ENCODE measurements at places on chromosomes 6 and 20.

DNA sequence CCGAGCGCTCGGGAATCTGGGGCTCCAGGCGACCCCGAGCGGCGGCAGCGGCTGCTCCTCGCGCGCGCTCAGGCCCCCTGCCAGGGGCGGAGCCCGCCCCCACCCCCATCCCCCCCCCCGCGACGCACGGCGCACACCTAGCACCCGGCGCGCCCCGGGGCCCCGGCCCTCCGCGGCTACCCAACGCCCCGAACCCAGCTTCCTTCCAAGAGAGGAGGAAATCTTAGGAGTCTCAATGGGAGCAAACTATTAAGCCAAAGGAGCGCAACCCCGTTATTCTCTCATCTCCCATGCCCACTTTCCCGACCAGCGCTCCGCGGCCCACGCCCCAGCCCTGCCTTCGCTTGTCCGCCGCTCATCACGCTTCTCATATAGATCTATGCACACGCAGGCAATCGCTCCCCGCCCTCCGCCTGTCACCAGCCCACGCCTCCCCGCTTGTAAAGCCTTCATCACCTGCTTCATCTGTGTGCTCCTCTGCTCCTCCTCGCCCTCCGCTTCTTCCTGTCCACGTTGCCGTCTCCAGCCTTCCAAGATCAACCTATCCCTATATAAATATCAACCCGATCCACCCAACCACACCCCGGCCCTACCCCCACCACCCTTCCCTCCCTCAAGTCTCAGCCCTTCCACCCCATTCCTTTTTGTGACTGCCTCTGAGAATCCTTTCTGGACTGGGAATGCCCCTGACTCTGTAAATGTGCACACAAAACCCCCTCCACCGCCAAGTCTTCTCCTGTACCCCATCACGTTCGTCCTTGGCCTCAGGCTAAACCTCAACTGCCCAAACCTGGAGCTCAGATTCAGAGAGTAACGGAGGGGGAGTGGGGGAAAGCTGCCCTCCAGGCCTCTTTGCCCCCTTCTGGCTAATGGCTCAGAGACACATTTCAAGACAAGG is at the start of gene DLK2:
Gene DLK2 (minus strand): TSS at position 18 of the 898 bp plus-strand sequence. CDS start 723 bp downstream, outside the sequence.
- DNase-seq = peak; percentile 65

- DNase-seq = no peak
These were observed 36.3 kb upstream of the CMTR1 start for GRCh38 chr6:37396571-37397180.

GRCh38 chr6:118367314-118367713 is 180.8 kb upstream of the PLN start:
- DNase-seq = no peak

- DNase-seq = no peak
These were observed 38.6 kb downstream of the SLC9A8 start for GRCh38 chr20:49851231-49851705.

GRCh38 chr20:41166201-41167117 is 29.1 kb downstream of the PLCG1 start:
- no peak for DNase-seq
